NCI-H524 treated with DMSO at 0.1 percent for 48 hours (cell line): ENCODE measurements at places on chromosomes 16 and 17.
A peak's percentile ranks its signal among the peaks of the same experiment; 100 is the strongest.

DNA sequence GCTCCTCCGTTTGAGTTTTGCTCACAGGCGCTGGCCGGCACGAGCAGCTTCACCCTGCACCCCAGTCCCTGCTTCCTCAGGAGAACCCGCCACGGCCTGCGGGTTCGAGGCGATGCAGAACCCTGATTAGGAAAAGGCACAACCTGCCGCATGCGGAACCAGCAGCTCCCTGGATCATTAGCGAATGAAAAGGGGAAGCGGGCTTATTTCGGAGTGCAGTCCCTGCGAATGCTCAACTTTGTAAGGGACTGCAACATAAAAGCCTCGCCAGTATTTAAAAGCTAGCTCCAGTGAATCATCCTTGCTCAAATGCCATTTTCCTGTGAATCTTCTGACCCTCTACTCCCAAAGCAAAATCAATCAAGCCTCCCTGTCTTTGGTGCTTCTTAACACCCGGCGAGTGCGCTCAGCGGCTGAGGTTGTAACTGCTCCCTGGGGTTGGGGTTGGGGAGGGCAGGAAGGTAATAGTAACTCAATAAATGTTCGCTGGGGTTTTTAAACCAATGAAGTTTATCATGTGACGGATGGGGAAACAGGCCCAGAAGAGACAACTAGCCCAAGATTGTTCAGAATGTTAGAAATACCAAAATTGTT is 678 bp upstream of the AKAP10 start:
- DNase-seq = no peak

- DNase-seq = no peak
These were observed 167.1 kb upstream of the MAF start for GRCh38 chr16:79767421-79768275.

DNA sequence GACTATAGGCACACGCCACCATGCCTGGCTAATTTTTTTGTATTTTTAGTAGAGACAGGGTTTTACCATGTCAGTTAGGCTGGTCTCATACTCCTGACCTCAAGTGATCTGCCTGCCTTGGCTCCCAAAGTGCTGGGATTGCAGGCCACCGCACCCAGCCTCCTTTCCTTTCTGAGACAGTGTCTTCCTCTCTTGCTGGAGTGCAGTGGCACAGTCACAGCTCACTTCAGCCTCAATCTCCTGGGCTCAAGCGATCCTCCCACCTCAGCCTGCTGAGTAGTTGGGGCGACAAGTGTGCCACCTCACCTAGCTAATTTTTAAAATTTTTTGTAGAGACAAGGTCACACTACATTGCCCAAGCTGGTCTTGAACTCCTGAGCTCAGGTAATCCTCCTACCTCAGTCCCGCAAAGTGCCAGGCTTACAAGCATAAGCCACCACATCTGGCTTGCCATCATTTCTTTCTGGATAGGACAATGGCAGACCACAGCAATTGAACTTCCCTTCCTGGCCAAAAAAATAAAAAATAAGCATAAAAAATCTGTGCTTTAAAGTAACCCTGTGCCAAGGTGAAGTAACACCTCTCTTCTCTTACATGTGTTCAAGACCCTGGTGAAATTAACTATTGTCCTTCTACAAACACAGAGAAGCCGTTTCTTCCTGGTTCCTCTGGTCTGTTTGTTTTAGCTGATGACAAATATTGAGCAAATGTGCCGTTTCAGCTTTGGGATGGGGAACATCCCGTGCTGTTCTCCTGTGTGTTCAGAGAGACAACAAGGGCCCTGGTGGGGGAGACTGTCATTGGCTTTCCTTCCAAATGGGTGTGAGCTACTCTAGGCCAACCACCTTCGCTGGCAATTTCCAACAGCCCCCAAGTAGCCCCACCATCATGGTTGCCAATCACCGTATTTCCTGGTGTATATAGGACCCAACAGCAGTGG is 60.2 kb downstream of the EMP2 start:
- no peak for DNase-seq

DNA sequence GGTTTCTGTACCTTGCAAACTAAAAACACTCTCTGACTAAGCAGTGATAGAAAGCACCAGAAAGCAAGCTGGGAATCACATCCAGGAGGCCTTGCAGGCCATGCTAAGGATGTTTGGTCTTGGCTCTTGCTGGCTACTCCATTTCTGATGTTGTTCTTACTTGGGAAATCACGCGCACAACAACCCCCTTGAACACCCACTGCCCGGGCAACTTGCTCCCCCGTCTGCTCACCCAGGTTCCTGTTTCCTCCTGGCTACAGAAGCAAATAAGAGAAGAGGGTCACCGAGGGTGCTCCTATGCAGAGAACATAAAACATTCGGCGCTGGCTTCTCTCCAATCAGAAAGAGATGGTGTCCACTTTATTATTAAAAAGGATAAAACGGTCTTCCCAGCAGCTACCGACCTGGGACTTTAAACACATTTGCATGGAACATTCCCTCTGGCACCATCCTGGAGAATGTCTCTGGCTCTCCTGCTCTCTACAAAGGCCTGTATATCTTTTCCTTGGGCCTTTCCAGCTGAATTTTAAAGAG is 271.2 kb upstream of the RPL38 start:
- DNase-seq = no peak

- no peak for DNase-seq
These were observed 35.8 kb downstream of the CACNG3 start for GRCh38 chr16:24291932-24292331.

GRCh38 chr17:49874911-49875310 is 27.0 kb upstream of the TAC4 start:
- DNase-seq = no peak

GRCh38 chr17:80720610-80721577 is 176.3 kb downstream of the RPTOR start:
- no peak for DNase-seq

- DNase-seq = no peak
These were observed 240.3 kb downstream of the ZNF423 start for GRCh38 chr16:49615576-49615975.

- no peak for DNase-seq
These were observed 4.1 kb upstream of the SLC25A10 start for GRCh38 chr17:81707725-81708646.

- no peak for DNase-seq
These were observed 9.1 kb upstream of the BAIAP3 start for GRCh38 chr16:1324286-1324826.

DNA sequence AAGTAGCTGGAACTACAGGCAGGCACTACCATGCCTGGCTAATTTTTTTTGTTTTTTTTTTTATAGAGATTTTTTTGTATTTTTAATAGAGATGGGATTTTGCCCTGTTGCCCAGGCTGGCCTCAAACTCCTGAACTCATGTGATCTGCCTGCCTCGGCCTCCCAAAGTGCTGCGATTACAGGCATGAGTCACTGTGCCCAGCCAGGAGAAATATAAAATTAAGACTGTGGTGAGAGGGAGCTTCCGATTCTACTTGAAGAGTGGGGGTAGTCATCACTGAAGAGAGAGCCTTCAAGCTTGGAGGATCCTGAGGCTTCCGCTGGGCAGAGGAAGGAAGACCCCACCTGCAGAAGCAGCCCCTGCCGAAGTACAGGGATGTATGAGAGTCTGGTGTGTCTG is 34.4 kb upstream of the RGS9 start:
- no peak for DNase-seq

DNA sequence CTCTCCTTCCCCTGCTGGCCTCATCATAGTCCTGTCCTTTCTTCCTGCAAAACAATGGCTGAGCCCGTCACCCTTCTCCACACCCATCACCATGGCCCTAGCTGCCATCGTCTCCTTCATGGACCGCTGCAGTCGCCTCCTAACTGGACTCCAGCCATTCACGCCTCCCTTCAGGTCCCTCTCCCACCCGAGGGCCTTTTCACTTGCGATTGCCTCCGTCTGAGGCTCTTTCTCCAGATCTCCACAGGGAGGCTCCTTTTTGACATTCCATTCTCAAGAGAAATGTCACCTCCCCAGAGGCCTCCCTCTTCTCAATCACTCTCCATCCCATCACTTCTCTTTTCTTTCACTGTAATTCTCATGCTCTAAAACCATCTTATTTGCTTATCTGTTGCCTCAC is 23.5 kb downstream of the GSG1L start:
- DNase-seq = no peak

GRCh38 chr16:15879255-15879811 is 9.1 kb downstream of the CEP20 start:
- DNase-seq = no peak

- DNase-seq = no peak
These were observed 4.6 kb upstream of the C17orf99 start for GRCh38 chr17:78141437-78142118.

- DNase-seq = no peak
These were observed 4.8 kb downstream of the GFAP start for GRCh38 chr17:44910231-44911106.

GRCh38 chr17:28616281-28616680 is 2.3 kb upstream of the RSKR start:
- no peak for DNase-seq

DNA sequence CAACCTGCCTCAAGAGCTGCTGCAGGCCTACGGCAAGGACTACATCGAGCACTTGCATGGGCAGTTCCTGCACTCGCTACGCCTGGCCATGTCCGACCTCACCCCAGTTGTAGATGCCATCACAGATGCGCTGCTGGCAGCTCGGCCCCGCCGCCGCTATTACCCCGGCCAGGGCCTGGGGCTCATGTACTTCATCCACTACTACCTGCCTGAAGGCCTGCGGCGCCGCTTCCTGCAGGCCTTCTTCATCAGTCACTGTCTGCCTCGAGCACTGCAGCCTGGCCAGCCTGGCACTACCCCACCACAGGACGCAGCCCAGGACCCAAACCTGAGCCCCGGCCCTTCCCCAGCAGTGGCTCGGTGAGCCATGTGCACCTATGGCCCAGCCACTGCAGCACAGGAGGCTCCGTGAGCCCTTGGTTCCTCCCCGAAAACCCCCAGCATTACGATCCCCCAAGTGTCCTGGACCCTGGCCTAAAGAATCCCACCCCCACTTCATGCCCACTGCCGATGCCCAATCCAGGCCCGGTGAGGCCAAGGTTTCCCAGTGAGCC is 5.8 kb downstream of the HSD11B2 start:
- no peak for DNase-seq

DNA sequence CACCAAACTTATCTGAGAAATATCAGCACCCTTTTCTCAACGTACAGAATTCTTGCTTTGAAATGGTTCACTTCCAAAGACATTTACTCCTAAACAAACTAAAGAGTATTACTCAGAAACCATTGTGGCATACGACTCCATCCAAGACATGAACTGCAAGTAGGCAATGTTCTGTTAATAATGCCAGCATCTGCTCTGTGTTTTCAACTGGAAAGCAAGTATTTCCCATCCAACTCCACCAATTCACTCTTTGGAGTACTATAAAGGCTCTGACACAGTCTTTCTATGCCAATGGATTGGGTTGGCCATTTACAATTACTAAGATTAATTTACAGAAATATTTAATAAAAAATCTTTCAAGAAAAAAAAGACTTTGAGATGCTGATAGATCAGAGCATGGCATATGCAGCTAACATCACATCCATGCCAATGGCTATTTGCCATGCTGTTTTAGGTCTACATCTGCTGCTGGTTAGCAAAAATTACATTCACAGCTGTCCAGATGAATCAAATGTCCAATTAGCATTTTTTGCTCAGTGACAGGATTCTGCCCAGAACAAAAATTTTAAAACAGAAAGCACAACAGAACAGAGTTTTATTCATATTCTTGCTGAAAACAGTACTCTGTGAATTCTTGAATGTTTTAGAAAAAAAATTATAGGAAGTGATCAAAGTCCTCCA is 65.9 kb upstream of the HLF start:
- DNase-seq = peak; percentile 15

GRCh38 chr17:13393841-13394710 is 207.7 kb downstream of the HS3ST3A1 start:
- DNase-seq = no peak

GRCh38 chr17:51818777-51819176 is 339.7 kb downstream of the CA10 start:
- DNase-seq = no peak

GRCh38 chr17:36632916-36633771 is 31.8 kb downstream of the MRM1 start:
- no peak for DNase-seq

DNA sequence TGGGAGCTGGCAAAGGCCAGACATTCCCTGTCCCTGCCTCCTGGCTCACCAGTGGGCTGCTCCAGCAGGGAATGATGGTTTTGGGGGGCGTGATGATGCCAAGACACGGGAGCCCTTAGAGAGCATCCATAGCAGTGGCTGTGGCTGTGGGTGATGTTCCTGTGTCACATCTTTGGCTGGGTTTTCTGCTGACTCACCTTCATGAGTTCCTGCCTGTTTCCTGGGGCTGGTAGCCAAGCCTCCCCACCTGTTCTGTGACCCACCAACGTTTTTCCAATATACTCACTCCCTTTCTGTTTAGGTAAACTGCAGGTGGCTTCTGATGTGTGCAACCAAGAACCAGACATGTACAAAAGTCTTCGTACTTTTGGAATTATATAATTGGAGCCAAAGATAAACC is 16.5 kb upstream of the NF1 start:
- DNase-seq = no peak

DNA sequence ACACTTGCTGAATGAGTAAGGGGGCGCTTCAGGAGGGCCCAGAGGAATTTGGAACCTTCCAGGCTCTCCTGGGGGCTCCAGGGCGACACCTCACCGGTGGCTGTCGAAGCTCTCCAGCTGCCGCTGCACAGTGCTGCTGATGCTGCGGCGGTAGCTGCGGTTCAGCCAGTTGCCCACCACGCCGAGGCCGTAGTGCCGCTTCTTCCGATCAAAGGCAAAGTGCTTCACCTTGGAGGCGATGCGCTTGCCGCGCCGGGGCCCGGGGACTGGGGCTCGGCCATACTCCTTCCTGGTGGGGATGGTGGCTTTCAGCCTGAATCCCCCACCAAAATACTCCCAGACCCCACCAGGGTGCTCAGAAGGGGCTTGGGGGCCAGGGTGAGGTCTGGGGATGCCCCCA is 9.3 kb downstream of the AANAT start:
- DNase-seq = no peak

GRCh38 chr17:81277421-81277820 is 17.7 kb downstream of the SLC38A10 start:
- DNase-seq = no peak

DNA sequence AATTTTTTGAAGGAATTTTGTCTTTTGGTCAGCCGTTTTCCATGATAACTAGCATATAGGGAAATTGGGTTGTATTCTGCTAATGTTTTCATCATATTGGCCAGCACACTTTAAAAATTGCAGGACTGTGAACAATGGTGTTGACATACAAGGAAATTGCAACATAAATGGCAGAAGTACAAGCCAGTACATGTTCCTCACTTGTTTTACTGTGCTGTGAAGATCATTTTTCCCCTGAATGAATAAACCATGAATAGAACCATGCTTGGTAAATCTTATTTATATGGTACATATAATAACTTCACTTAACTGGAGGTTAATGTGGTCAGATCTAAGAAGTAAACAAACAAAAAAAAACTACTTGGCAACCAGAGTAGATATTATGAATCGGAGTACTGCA is 22.8 kb downstream of the OMG start:
- no peak for DNase-seq
